GM19239 (cell line): ENCODE measurements at places on chromosomes 3 and 15.

GRCh38 chr3:65030847-65031463, 343.2 kb upstream of the ADAMTS9 start:
- DNase-seq = no peak

- no peak for DNase-seq
Measured at GRCh38 chr3:157122116-157122515, 37.8 kb downstream of the CCNL1 start.

GRCh38 chr3:139468399-139468798, 7.9 kb downstream of the RBP2 start:
- DNase-seq = no peak

DNA sequence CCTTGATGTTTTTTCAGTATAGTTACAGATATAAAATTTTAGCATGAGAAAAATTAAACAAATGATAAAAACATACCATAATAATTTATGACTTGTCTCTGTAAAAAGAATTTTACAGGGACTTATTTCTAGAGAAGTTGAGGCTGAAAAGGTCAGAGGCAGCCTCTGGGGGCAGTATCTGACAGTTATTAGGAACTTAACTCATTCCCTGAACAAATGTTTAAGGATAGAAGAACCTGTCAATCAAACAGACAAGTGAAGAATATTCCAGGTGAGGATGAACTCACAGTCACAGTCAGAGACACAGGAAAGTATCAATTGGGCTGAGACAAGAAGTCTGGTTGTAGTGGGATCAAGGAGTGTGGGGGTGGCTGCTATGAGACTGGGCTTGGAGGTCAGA, 7.3 kb downstream of the MYLK start:
- DNase-seq = no peak
